Cerebellum (tissue), 4 donors: ENCODE measurements at places on chromosomes 12 and 14.

DNA sequence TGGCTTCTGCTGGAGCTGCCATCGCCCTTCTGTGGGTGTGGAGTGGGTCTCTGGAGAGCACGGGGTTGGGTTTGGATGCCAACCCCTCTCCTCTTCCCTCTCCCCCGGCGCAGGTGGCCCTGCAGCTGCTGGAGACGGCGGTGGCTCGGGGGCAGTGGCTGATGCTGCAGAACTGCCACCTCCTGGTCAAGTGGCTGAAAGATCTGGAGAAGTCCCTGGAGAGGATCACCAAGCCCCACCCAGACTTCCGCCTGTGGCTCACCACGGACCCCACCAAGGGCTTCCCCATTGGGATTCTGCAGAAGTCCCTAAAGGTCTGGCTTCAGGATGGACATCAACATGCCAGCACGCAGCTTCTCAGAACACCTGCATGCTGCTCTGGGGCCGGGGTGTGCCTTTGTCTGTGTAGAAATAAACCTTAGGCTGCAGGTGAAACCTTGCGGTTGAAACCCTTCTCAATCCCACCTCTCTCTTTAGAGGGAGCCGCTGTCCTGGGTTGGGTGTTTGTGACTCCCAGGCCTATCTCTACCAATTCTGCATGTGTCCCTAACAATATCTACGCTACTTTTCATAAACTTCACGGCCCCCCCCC, 44.3 kb downstream of the CCDC92 start:
- no peak for DNase-seq

DNA sequence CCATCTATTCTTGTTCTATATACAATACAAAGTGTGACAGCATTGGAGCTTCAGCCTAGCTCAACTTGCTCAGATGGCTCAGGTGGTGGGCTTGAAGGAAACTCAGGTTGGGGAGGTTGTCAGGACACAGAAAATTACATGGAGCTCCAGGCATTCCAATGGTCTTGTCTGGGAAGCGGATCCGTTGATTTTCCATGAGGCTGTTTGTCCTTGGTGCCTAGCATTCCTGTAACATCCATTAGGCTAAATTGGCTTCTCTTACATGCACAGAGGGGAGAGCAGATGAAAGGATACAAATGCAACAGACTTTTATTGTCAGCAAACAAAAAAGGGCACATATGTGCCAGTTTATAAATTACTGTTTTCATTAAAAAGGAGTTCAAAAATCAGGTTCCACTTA, 75.5 kb upstream of the OTX2 start:
- DNase-seq: no peak

DNA sequence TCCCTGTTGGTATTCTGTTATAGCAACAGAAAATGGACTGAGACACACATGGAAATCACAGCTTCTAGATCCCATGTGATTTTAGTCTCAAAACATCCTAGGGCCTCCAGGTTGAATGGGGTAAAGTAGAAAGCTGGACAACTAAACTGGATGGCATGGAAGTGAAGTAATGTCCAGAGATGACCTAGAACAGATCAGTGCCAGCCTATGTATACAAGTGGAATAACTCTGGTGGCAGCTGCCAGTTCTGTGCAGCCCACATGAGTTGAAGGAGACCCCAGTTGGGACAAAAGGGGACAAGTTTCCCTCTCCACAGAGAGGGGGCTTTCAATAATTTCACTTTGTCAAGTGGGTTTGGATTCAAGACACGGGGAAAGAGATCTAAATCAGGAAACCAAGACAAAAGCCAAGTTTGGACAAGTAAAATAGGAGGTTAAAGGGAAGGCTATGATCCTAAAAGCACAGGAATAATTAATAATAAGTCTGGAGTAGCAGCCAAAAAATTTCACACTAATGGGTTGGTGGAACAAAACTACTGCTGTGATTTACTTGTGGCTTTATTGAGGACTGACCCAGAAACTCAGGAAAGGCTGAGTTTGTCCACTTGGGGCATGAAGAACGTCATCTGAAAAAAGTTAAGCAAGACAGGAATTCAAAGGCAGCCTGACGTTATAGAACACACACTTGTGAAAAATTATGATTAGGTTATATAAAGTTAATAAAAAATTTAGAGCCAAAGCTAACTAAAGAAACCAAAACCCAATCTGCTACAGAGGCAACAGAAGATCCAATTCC, 11.7 kb downstream of the KIF21A start:
- no peak for DNase-seq

DNA sequence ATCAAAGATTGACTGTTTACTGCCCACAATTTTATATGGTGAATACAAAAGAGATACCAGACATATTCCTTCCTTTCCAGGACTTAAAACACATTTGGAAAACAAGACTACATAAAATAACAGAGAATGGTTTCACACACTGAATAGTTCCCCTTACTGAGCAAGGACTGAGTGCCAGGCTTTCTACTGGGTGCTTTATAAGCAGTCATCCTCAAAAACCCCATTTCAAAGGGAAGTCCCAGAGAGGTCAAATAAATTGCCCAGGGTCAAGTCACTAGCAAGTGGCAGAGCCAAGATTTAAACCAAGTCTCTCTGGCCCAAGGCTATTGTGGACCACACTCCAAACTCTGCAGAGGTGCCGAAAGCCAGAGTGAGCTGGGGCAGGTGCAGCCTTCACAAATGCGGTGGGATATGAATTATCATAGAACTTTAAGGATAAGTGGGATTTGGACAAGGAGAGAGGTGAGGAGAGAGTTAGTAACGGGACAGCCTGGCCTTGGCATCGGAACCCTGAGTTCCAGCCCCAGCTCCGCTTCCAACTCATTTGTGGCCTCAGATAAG, 9.1 kb upstream of the RPAP3 start:
- DNase-seq: no peak

DNA sequence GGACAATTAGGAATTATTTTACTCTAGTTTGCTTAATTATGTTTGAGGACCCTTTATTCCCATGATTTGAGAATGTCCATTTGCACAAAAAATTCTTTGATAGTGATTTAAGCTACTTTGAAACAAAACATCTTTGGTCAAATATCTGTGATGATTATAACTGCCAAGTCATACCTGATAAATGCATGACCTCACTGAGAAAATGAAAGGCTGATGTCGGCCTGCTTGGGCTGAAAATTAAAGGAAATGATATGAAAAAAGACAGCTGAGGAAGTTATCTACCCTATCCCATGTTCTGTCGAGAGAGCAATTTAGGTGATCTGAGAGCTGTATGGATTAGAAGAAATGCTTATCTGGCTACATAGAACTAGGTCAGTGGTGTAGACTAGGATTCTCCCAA, 43.6 kb downstream of the ATL1 start:
- no peak for DNase-seq

GRCh38 chr12:40103043-40103442, 2.8 kb downstream of the SLC2A13 start:
- no peak for DNase-seq

DNA sequence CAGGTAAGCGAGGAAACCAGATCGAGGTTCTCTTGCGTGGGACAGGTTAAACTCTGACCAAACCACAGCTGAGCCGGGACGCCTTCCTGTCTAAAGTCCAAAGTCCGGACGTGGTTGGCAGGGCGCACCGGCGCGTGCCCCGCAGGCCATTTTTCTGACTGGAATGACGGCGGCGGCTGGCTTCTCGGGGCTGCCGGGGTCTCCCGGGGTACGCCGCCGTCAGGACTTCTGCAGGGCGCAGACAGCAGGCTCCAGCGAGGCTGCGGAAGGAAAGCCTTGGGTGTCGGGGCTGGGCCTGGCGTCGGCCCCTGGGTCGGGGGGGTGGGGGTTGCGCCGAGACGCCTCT, 32.8 kb downstream of the MIA2 start:
- no peak for DNase-seq

GRCh38 chr12:13250416-13250815, 53.9 kb downstream of the EMP1 start:
- DNase-seq: no peak

- no peak for DNase-seq
Measured at GRCh38 chr14:93369713-93370266, 22.8 kb downstream of the COX8C start.

DNA sequence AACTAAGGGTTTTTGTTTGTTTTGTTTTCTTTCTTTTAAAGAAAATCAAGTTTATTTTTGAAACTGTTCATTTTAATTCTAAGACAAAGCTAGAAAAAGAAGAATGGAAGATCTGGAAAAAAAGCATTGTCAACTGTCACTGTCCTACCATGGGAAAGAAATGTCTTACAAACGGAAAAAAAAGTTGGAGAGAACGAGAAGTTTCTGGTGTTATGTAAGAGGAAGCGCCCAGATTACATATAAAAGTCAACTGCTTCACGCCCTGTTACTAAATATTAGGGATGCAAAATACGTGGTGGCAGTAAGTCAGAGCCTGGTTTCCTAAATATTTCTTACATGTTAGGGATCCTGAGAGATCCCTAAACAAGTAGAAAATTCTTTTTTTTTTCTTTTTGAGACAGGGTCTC, 14.3 kb upstream of the FBXL14 start:
- DNase-seq: no peak

GRCh38 chr12:120656008-120656407, 15.6 kb downstream of the CABP1 start:
- no peak for DNase-seq

DNA sequence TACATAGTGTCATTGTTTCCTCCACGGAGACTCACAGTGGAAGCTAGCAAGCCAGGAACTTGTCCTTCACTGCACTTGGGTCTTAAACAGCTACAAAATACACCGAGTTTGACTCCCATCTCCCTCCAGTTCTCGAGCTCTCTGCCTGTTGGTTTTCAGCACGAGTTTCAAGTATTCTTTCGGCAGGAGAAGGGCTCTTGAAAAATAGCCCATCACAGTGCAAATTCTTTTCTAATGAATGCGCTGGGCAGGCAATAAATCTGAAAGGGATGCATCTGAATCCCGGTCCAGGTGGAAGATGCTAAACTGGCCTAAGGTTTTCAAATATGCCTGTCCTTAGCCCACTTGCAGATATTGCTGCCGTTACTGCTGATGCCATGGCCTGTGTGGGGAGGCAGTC, 173.9 kb downstream of the CACNA1C start:
- DNase-seq: no peak

- peak; percentile 75 for DNase-seq
Measured at GRCh38 chr14:100383727-100384158, 60.6 kb downstream of the SLC25A47 start.

DNA sequence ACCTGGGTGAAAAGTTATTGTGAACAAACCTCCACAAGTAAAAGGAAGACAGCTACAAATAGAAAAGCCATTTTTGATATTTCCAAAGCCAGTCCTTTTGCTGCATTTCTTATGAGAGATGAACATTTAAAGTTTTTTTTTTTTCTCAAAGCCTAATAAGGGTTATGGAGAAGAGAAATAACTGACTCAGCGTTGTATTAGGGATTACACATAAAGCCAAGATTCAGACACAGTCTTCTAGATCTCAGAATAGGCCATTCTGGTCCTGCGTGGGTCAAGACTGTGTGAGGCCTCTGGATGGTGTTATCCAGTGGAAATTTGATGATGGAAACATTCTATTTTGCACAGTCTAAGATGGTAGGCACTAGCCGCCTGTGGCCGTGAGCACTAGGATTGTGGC, 459.8 kb downstream of the EGLN3 start:
- no peak for DNase-seq

- DNase-seq: no peak
Measured at GRCh38 chr12:68595241-68595640, 15.5 kb upstream of the RAP1B start.

DNA sequence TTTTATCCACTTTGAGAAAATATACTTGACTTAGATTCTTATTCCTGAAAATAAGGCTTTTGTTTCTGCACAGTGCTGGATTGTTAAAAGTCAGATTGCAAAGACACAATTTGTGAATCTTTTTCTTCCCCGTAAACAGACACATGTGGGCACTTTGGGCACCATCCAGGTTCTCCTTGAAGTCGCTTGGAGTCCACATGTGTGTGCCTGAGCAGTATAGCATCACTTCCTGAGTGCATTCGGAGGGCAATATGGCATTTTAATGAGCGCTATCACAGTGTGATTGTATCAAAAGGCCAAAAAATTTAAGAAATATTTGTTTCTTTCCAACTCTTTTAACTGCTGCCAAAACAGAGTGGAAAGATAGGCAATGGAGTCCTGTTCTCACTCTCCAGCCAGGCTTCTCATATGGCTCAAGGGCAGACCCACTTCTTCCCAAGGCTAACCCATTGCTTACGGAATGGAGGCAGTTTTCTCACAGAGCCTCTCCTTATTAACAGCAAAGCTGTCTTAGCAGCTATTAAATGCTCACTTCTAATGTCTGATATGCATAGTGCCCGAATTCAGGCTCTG, 397.1 kb downstream of the EGLN3 start:
- DNase-seq: no peak

DNA sequence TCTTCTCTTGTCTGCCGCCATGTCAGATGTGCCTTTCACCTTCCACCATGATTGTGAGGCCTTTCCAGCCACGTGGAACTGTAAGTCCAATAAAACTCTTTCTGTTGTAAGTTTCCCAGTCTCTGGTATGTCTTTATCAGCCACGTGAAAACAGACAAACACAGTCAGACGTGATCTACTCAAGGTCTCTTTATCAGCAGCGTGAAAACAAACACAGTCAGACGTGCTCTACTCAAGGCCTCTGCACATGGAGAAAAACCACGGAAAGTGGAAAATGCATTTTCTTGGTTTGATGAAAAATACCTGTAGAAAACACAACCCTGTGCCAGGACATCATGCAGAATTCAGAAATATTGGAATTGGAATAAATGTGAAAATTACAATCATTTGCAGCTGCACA, 1115.7 kb downstream of the TMEM121 start:
- DNase-seq: no peak

GRCh38 chr14:100698066-100698465, 28.6 kb upstream of the DLK1 start:
- DNase-seq: no peak

DNA sequence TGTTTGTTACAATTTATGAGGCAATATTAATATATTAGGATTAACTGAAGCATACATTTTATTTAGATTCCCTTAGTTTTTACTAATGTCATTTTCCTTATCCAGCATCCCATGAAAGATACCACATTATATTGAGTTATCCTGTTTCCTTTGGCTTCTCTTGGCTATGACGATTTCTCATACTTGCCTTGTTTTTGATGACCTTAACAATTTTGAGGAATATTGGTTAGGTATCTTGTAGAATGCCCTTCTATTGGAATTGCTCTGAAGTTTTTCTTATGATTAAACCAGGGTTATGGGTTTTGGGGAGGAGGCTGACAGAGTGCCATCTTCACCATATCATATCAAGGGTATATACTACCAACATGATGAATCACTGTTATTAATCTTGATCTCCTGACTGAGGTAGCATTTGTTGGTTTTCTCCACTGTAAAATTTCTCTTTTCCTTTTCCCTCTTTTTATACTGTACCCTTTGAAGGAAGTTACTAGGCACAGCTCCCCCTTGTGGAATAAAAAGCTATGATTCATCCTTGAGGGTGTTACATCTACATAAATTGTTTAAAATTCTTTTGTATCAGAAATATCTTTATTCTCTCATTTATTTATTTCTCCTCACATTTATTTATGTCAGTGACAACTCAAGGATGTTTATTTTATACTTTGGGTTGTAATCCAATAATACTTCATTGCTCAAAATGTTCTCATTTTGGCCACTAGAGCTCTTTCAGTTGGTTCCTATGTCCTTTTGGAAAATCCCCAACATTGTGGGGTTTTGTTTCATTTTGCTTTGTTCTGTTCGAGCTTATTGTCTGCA, 239.0 kb downstream of the SLC16A7 start:
- no peak for DNase-seq

GRCh38 chr12:68491204-68491960, 119.3 kb upstream of the RAP1B start:
- no peak for DNase-seq
